ENCODE measurements at places on chromosomes 2 and 18.

- DNase-seq: no peak
These were observed 116.4 kb upstream of the SNTG2 start for GRCh38 chr2:834233-834632.

- no peak for DNase-seq
These were observed 25.1 kb downstream of the TRAF3IP1 start for GRCh38 chr2:238345297-238345968.

- no peak for DNase-seq
These were observed 476.9 kb upstream of the SMIM21 start for GRCh38 chr18:75904416-75904815.

DNA sequence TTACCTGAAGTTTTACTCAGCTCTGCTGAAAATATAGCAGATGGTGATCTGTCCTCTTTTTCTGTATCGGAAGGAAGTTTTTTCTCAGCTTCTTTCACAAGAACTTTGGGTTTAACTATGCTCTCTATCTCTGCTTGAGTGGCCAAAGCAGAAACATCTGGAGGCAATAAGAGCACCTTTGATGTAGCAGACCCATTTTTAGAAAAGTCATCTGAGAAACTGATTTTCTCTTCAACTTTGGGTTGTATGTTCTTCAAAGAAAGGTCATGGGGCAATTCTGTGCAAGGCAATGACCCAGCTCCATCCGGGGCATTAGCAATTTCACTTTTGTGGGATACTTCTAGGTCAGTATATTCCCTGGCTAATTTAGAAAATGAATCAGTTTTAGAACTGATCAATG lies 25.2 kb downstream of the RTN4 start:
- DNase-seq: no peak

GRCh38 chr2:207983641-207984042 lies 41.7 kb downstream of the PLEKHM3 start:
- no peak for DNase-seq
